Activated CD4-positive, alpha-beta T cell treated with anti-CD3 and anti-CD28 coated beads, Interleukin-2, amount 50 U/mL, for 48 hours (primary cell): ENCODE measurements at places on chromosomes 7 and 10.

- DNase-seq = no peak
Observed at GRCh38 chr7:105621176-105621575, 39.9 kb upstream of the EFCAB10 start.

DNA sequence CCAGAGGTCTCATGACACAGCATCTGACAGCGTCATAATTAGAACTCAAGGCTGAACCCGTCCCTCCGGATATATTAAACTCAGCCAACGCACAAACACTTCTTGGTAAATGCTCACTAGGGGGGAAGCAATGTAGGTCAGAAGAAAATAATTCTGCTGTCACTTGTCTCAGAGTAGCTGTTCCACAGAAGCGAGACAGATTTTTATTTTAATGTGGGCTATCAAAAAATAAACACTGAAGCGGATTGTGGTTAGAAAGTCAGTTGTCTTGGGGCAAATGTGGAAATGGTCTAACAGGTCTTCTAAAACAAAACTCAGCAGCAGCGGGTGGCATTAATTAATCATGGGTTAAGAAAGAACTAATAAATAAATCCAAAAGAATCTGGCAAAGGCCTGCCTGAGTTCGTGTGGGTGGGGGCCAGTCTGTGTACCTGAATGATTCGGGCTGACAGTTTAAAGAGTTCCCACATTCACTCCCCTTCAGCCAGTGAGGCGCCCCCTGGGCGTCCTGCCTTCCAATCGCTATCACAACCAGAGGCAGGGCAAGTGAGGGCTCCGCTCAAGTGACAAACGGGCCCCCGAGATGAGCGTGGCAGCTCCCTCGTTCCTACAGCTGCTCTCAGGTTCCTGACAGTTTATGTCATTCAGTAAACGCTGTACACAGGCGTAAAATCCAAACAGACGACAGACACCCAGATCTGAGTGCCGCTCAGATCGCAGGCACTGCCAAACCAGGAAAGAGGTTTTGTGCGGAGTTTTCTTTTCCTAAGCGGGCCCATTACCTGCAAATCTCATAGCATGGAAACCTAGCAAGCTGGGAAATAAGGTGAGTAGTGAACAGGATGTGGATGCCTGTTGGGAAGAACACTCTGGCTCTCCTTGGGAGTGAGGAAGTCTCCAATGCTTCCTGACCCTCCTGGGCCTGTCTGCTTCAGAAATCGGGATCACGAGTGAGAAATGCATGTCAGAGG lies 52.9 kb downstream of the NRAP start:
- no peak for DNase-seq

DNA sequence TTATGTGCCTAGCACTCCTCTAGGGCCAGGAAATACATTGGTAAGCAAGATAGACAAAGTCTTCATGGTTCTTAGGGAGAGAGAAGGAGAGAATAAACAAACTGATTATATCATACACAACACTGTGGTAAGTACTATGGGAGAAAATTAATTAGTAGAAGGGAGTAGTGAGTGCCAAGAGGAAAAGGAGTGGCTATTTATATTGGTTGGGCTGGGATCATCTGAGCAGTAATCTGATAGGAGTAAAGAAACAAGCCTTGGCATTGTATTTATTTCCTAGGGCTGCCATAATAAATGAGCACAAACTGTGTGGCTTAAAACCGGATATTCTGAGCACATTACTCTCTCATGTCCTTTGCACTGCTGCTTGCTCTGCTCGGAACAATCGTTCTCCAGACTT lies 158.1 kb upstream of the PHF14 start:
- DNase-seq = no peak

- no peak for DNase-seq
Observed at GRCh38 chr10:82266438-82266837, 391.4 kb downstream of the NRG3 start.

GRCh38 chr10:101718690-101719275 lies 23.8 kb upstream of the FBXW4 start:
- no peak for DNase-seq
